ENCODE measurements at places on chromosomes 4 and X. TPM values are rescaled to one million over a fixed set of nuclear protein-coding genes. Genes with fewer than 3 reads are reported as not detected.

DNA sequence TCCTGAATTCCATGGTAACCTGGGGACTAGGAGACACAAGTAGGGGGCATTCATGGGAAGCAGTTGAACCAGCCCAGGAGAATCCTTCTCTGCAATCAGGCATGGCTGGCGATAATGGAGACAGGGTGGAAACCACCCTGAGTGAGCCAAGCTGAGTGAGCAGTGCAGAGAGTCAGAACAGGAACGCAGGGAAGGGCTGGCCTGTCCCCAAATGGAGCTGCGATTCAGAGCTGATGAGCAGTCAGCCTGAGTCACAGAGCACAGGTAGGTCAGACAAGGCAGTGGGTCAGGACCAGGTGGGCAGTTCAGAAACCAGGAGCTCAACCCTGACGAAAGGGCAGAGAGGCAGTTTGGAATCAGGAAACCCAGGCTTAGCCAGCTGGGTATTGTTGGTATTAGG lies 129.0 kb downstream of the BTC start:
- no peak for DNase-seq

GRCh38 chr4:4658052-4658451 lies 116.2 kb upstream of the STX18 start:
- no peak for DNase-seq

DNA sequence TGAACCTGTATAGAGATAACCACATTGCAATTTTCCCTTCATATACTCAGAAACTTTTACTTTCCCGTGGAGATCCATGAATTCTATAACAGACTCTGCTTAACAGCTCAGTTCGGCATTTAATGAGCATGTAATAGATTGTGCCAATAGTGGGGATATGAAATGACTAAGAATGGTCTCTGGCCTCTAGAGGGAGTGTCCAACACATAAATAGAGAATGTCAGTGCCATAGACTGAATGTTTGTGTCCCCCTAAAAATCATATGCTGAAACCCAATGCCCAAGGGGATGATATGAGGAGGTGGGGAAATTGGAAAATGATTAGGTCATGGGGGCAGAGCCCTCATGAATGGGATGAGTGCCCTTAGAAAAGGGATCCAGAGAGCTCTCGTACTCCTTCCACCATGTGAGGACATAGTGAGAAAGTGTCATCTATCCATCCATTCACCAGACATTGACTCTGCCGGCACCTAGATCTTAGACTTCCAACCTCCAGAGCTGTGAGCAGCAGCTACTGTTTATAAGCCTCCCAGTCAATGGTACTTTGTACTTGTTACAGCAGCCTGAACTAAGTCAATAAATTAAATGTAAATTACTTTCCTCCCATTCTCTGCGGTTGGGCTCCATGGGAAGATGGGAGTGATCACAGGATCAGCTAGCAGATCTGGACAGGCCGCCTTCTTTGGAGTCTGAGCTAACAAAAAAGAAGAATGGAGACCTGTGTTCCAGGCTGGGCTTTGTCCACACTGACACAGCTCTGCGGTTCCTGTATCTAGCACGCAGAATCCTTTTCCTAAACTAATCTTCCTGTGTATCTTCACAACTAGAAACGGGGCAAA lies 28.1 kb upstream of the HPSE start:
- no peak for DNase-seq

GRCh38 chrX:16696956-16697355 lies 15.5 kb downstream of the CTPS2 start:
- no peak for DNase-seq

DNA sequence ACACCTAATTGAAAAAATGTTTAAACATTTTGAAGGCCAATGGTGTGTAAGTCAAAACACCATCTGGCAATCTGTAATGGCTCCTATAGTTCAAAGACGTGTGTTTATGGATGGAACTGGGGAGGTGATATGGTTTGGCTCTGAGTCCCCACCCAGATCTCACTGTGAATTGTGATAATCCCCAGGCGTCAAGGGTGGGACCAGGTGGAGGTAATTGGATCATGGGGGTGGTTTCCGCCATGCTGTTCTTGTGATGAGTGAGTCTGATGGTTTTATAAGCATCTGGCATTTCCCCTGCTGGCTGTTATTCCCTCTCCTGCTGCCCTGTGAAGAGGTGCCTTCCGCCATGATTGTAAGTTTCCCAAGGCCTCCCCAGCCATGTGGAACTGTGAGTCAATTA lies 52.2 kb downstream of the ADRA2C start:
- DNase-seq: no peak

DNA sequence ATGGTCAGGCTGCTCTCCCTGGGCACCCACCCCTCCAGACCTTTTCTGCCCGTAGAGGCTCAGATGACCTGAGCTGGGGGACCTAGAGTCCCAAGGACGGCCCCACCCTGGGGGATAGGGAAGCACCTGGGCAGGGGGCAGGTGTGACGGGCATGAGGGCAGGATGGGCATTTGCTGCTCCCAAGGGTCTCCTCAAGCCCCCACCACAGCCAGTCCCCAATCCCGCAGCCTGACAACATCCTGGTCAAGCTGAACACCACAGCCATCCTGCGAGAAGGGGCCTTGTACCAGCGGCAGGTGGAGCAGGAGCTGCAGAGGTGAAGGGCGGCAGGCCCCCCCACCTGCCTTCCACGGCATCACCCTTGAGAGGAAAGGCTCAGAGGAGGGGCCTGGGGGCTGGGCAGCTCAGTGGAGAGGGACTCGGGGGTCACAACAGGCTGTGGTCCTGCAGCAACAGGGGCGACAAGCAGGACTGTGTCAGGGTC lies 17.8 kb upstream of the RNF4 start:
- DNase-seq: no peak

GRCh38 chrX:87895421-87895820 lies 377.8 kb downstream of the KLHL4 start:
- DNase-seq: no peak

- peak; percentile 54 for DNase-seq
Observed at GRCh38 chr4:139279760-139280620, at the start of gene MGARP. Gene MGARP, minus strand, starts transcription at chr4:139280225. Its CDS starts 67 bp downstream, at chr4:139280158.

The DCAF8L2 gene
- not detected for total RNA-seq

The ATP6AP1 gene
- total RNA-seq: 22.4 TPM

The UCP1 gene
- not detected for total RNA-seq
